Inflammatory macrophage (primary cell): ENCODE measurements at places on chromosomes 3 and 15.

DNA sequence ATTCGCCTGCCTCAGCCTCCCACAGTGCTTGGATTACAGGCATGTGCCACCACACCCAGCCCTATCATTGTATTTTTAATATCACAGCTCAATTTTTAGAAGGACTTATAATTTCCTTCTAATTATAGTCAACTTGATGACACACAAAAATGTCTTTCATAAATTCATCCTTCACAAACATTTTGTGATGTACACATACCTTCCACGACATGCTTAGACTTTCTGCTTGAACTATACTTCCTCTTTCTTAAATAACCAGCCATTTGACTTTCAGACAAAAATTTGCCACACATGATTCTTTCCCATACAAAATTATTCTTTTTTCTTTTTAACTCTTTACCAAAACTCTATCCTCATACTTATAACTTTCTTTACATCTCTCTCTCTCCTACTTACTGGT is 48.4 kb upstream of the CCK start:
- DNase-seq = no peak

GRCh38 chr15:23514484-23514883 is 51.0 kb upstream of the MKRN3 start:
- no peak for DNase-seq

DNA sequence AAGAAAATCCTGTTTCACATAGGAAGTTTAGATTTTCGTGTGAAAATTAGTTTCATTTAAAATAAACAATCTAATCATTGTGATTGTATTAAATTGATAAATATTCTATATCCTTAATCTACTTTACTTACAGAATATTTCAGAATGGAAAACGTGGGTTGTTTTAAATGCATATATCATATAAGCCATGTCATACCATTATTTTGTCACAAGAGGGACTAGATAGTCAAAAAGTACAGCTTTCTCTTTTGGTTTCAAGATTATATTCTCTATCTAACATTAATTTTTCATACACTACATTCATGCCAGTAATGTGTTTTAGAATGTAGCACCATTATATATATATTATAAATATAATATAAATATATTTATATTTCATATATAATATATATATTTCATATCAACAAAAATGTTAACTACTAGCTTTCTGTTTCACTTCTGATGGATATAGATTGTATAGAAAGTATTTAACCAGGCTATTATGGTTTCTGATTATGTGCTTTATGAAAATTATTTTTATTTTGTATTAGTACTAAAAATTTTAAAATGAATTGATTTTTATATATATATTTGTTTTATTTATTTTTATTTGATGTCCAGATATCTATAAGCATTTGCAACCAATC is 45.3 kb downstream of the OSTN start:
- DNase-seq = no peak

GRCh38 chr3:132593947-132594323 is 3.1 kb upstream of the ACKR4 start:
- no peak for DNase-seq

- no peak for DNase-seq
These were observed 25.6 kb downstream of the TMEM207 start for GRCh38 chr3:190424108-190424477.

- DNase-seq = peak; percentile 60
These were observed 5.2 kb upstream of the GPR176 start for GRCh38 chr15:39925112-39925842.

GRCh38 chr15:36978126-36978525 is 122.2 kb downstream of the MEIS2 start:
- no peak for DNase-seq

GRCh38 chr3:185823078-185824044 is 1.5 kb downstream of the IGF2BP2 start:
- DNase-seq = no peak

DNA sequence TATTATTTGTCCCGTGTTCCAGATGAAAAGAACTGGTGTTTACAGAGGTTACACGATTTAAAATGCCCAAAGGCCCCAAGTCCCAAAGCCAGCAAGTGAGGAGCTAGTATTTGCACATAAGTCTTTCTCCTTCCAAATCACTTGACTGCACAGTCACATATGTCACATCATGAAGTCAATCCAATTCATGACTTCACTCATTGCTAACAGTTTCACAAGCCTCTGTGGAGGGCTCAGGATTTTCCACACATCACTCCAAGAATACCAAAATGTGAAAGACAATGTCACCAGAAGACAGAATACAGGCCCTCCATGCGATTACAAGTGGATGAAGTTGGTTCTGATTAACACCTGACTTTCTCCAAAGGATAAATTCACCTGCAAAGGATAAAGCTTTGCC is 283.1 kb upstream of the UBE2E2 start:
- no peak for DNase-seq

- DNase-seq = peak; percentile 51
These were observed 664 bp downstream of the PARP3 start for GRCh38 chr3:51942603-51943450.

DNA sequence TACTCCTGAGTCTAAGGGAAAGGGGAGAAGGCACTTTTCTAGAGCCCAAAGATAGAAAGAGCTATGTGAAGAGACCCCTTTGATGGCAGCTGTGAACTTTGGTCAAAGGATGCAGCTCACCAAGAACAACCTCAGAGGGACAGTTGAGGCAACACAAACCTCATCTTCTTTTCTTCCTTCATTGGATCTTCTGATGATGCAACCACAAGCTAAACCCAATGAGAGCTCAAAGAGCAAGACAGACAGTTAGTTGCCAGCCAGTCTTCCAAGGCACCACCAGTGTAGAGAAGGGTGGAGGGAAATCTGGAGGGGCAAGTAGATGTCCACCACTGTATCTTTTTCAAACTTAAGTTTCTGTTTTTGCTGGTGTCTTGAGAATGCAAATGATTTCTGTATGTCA is 10.4 kb upstream of the MNS1 start:
- no peak for DNase-seq

DNA sequence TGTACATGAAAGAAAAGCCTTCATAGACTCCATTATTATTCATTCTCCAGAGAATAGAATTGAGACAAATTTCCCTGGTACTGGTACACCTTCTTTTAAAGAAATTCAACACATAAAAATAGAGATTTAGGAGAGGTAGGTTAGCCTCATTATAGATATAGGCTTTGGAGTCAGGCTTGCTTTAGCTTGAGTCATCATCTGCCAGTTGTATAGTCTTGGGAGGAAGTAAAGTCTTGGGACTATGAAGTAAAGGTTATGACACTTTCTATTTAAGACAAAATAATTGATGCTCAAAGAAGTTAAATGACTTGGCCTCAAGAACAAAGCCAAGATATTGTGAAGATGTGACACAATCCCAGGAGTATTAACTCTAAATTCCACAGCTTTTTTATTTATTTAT is 4.3 kb downstream of the HRG start:
- DNase-seq = peak; percentile 19

GRCh38 chr3:157115069-157116006 is 44.6 kb downstream of the CCNL1 start:
- no peak for DNase-seq

GRCh38 chr3:24502690-24503089 is 8.0 kb upstream of the THRB start:
- DNase-seq = peak; percentile 80

DNA sequence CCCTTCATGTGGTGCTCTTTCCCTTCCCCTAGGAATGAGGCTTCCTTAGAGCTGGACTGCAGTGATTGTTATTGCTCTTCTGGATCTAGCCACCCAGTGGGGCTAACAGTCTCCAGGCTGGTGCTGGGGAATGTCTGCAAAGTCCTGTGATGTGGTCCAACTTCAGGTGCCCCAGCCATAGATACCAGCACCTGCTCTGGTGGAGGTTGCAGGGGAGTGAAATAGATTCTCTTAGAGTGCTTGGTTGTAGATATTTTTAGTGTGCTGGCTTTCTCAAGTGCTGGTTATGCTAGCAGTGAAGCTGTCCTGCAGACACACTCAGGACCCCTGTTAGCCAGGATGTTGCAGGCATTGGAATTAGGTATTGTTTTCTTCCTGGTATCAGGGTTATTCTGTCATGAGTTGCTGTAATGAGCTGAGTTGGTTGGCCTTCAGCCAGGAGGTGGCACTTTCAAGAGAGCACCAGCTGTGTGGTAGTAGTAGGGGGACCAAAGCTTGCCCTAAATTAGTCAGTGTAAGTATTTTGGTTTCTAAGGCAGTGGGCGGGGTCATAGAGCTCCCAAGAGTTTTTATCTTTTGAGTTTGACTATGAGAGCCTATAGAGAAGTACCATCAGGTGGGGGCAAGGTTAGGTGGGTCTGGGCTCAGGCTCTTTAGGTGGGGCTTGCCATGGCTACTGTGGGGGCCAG is 317.5 kb upstream of the SGO1 start:
- no peak for DNase-seq
